Caco-2 (cell line): ENCODE measurements at places on chromosomes 2 and 18. TPM values are rescaled to one million over a fixed set of nuclear protein-coding genes. Genes with fewer than 3 reads are reported as not detected.

DNA sequence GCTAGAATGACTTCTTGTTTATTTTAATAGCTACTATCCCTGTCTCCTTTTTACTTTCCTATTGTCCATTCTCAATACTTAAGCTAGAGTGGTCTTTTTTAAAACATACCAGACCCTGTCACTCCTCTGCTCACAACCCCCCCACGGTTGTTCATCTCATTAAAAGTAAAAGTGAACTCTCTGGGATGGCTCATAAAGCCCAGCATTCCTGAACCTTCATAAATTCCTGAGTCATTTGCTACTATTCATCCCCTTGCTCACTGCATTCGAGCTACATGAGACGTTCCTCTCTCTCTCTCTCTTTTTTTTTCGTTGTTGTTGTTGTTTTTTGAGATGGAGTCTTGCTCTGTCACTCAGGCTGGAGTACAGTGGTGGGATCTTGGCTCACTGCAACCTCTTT lies 148.7 kb upstream of the DSEL start:
- no peak for DNase-seq

- no peak for DNase-seq
Measured at GRCh38 chr2:76461431-76461830, 750.7 kb upstream of the GCFC2 start.

GRCh38 chr2:202135091-202135874 lies 62.2 kb downstream of the KIAA2012 start:
- DNase-seq = peak; percentile 94

DNA sequence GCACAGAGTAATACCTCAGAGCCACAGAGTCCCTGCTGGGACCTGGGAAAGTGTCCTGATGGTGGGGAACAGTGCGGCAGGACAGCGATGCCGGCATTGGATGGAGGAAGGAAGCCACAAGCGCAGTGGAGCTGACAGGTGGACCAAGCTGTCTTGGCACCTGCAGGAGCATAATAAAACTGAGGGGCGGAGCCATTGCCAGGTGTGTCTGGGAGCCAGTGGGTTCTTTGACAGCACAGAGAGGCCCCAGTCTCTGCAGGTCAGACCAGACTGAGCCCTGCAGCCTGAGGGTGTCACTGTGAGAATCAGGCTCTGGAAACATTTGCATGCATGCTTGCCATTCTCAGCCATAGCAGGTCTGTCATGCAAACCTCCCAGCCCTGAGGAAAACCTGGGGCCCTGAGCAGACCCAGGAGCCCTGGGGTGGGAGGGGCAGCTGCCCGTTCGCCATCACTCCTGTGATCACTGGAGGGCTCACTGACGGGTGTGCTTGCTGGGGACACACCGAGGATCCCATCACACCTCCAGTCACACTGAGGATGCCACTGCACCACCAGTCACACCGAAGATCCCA lies 210.5 kb upstream of the HDAC4 start:
- no peak for DNase-seq

DNA sequence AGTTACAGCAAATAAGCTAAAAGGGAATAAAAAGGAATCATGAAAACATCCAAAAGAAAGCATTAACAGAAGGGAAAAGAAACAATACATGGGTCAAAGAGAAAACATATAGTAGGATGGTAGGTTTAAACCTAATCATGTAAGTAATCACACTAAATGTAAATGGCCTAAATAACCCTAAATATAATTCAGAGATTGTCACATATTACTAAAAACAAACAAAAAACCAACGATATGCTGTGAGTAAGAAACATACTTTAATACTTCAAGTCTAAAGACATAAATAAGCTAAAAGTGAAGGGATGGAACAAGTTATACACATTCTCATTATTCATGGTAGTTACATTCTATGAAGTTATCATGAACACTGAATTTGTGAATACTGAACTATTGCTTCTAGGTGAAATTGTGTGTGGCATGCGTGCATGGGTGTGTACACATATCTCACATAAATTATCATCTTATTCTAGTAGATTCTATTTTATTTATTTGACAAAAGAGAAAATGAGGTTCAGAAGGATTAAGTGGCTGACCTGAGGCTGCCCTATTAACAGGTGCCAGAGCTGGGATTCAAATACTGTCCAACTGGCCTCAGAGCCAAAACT lies 170.9 kb downstream of the SEPTIN10 start:
- no peak for DNase-seq

GRCh38 chr2:56624181-56624580 lies 440.4 kb downstream of the CCDC85A start:
- DNase-seq = no peak

- DNase-seq = no peak
Measured at GRCh38 chr2:132703396-132703795, 33.4 kb upstream of the LYPD1 start.

GRCh38 chr2:230908092-230908594 lies 16.9 kb downstream of the GPR55 start:
- DNase-seq = no peak

Gene HNRNPLL
- total RNA-seq = 58.0 and 59.4 TPM in 2 replicates

Gene CYB5A
- total RNA-seq = 103 and 105 TPM in 2 replicates

Gene ACMSD
- total RNA-seq = not detected in 2 replicates
